Erythroblast (primary cell): ENCODE measurements at places on chromosomes 4 and X.
A peak's percentile ranks its signal among the peaks of the same experiment; 100 is the strongest.

DNA sequence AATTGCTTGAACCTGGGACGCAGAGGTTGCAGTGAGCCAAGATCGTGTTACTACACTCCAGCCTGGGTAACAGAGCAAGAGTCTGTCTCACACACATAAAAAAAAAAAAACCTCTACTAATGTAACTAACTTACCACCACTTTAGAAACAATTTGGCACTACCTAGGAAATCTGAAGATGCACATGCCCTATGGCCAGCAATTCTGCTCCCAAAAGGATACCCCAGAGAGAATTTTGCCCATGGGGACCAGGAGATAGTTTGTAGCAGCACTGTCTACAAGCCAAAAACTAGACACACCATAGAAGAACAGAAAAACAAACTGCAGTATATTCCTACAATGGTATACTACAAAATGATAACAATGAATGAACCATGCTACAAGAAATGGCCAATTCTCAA is 37.5 kb downstream of the USP46 start:
- no peak for DNase-seq

DNA sequence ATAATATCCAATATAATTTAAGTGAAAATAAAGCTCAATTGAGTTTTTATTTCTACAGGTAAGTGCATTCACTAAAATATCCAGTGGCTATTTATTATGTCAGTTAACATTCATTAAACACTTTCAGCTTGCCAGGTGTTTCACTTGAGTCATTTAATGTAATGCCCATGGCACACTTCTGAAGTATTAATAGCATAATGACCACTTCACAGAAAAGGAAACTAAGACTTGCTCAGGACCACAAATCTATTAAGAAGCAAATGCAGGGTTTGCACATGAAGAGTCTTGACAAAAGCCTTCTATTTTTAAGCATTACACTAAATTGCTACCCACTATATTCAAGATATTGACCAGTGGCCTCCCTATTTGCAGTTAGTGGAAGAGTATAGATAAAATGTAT is 612.7 kb downstream of the KCTD8 start:
- DNase-seq: no peak

DNA sequence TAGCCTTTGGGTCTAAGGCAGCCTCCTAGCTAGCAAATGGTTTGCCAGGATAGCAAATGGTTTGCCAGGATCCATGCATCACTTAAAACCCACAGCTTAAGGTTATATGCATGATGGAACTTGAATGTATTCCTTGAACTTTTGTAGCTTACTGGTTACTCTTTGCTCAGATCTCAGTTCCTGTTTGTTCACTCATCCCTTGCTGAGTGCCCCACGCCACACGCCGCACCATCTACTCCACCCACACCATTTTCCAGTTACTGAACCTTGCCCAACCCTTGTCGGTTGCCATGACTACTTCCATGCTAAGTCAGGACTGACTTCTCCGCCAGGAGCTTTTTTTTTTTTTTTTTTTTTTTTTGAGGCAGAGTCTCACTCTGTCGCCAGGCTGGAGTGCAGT is 29.5 kb upstream of the XIAP start:
- DNase-seq: peak; percentile 58

GRCh38 chr4:24722026-24722568 is 73.3 kb upstream of the SOD3 start:
- peak; percentile 2 for DNase-seq
